ENCODE measurements at places on chromosomes 11 and 22.

DNA sequence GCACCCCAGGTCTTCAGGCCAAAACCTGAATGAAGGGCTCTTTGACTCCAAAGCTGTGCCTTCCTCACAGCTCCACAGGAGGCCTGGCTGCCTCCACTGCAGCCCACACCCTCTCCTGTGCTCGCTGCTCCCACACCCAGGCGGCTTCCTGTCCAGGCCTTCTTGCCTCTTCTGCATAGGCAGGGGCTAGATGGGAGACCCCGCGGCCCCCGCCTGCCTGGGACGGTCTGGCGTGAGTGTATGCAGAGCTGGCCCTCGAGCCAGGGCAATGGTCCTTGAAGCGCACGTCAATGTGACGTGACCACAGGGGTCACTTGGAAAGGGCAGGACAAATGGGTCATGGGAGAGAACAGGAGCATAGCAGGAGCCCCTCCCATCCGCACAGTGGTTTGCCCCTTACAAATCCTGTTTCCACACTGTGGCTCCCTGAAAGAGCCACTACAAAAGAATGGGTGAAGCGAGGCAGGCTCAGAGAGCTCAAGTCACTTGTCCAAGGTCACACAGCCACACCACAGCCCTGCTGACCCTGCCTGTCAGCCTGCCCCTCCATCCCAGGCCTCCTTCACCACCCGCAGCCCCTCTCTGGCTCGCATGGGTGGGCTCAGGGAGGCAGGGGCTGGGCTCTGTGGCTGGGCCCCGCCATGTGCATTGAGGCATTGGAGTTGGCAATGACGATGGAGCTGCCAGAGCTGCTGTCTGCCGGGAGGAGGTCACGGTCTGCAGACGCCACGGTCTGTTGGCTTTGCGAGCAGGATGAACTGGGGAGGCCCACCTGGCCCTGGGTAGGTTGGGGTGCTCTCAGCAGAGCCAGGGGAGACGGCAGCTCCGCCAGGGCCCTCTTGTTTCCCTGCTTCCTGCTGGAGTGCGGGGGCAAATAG lies 71.2 kb upstream of the WNT11 start:
- H3K27ac ChIP-seq, result no peak overlapping the region
- no peaks in the 10 kb centered on the region for H3K27me3 ChIP-seq
- no peaks in the 10 kb centered on the region for H3K36me3 ChIP-seq
- H3K4me3 ChIP-seq, result no peak overlapping the region
- no peaks in the 10 kb centered on the region for H3K4me1 ChIP-seq
- no peak for DNase-seq

GRCh38 chr11:10314199-10315072 lies 9.6 kb downstream of the ADM start:
- H3K27ac ChIP-seq, result no peak overlapping the region
- H3K27me3 ChIP-seq, result no peaks in the 10 kb centered on the region
- H3K4me1 ChIP-seq, result no peaks in the 10 kb centered on the region
- no peak overlapping the region for H3K4me3 ChIP-seq
- no peaks in the 10 kb centered on the region for H3K36me3 ChIP-seq

GRCh38 chr11:83116015-83116641 lies 40.8 kb upstream of the PCF11 start:
- H3K27ac ChIP-seq, result no peak overlapping the region
- no peaks in the 10 kb centered on the region for H3K36me3 ChIP-seq

GRCh38 chr11:83682611-83682973 lies 396.4 kb upstream of the CCDC90B start:
- peak overlapping the region; percentile 43 for H3K4me3 ChIP-seq
- no peak for DNase-seq
- H3K36me3 ChIP-seq, result peaks cover 18% of the 10 kb centered on the region
- no peaks in the 10 kb centered on the region for H3K27me3 ChIP-seq
- peak overlapping the region; percentile 66 for H3K27ac ChIP-seq
- peaks cover 64% of the 10 kb centered on the region for H3K4me1 ChIP-seq

DNA sequence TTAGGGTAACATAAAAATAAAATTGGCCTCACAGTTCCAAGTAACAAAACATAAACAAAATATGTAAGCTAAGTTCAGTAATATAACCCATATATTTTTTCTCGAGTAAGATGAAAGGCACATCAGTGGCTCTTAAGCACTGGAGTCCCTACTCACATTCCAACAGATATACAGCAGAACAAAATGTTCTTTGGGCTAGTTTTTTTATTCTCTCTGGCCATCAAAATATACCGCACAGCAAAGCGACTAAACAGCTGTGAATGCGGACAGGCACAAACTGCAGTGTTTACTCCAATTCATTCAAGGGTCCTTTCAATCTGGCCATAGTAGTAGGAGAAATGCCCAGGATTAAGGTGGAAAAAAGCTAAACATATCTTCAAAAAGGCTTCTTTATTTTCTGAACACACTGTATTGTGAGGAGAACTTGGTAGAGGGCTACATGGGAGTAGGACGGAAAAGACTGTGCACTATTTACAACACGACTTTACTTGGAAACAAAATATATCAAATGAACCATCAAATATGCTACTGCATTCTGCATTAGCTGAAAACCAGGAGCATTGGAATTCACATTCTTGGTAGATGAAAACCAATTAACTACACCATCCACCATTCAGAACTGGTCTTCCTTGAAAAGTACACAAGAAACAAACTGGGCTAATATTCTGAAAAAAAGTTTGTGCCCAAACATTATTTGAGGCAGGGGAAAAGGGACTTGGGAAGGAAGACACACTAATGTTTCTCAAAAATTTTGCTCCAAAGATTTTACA lies 4.4 kb downstream of the CDON start:
- H3K4me3 ChIP-seq, result no peak overlapping the region
- H3K4me1 ChIP-seq, result peaks cover 17% of the 10 kb centered on the region
- H3K36me3 ChIP-seq, result no peaks in the 10 kb centered on the region
- no peak overlapping the region for H3K27ac ChIP-seq
